Stimulated activated CD8-positive, alpha-beta memory T cell treated with anti-CD3 and anti-CD28 coated beads, Interleukin-4, amount 100 ng/mL, for 48 hours (primary cell): ENCODE measurements at places on chromosomes 2 and 18.

DNA sequence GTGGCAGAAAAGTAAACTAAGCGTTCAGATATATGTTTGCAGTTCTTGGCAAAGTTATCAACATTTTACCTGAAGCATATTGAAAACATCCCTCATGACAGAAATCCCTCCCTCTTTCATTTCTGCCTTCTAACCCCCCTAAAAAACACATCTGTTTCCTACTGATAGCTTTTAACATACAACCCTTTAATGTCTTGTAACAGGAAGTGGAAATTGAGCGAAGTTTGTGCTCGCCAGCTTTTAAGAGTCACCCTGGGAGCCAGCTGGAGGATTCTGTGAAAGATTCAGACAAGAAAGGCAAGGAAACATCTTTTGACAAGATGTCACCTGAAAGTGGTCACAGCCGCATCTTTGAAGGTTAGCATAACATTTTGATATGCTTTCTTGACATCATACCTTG lies 247.4 kb downstream of the XIRP2 start:
- no peak for DNase-seq

DNA sequence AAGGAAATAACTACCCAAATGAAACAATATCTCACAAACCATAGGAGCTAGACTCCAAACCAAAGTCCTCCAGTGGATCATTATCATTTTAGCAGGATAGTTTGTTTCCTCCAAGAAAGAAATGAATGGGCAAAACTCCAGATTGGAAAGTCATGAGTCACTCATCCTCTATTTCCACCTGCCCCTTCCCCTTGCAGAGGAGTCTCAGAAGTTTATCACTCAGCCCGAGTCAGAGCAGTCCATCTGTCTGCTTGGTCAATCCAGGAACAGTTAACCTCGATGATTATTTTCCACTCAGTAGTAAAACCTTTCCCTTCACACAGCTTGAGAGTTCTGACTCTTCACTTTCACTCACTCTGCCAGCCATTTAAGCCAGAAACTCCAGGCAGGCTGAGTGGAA lies 462.2 kb downstream of the BCL11A start:
- DNase-seq = no peak

DNA sequence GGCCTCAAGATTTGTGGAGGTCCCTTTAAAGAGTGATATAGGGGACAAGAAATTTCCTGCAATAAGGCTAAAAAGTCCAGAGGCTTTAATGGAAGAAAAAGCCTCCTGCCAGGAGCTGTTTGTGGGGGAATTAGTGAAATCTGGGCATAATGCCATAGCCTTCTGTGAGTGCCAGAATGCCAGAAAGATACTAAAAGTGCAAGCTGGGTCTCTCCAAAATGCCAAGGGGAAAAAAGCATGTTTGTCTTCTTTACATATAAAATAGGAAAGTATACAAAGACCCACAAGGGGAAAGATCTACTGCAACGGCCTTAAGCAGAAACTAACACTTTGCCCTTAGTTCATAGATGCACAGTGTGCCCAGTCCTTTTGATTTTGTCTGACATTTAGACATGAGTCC lies 647.7 kb upstream of the ZNF804A start:
- no peak for DNase-seq

DNA sequence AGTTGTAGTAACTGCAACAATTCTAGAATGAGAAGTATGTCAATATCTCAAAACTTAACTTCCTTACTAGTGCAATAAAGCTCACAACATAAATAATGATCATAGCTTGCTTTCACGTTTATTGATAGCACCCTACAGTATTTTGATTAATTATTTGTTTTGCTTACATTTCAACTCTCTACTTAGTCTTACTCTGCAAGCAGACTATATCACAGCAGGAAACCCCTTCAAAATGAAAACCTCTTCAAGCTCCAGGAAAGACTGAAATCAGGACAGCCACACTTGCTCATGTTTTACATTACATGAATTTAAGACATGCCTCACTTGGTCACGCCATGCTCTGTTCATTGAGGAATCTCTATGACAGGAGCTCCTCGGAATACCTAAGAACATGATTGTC lies 3.3 kb downstream of the OLA1 start:
- no peak for DNase-seq

GRCh38 chr2:79041032-79041448 lies 15.5 kb downstream of the REG3G start:
- DNase-seq = no peak

- no peak for DNase-seq
These were observed 143.4 kb upstream of the LYPD1 start for GRCh38 chr2:132813422-132813821.

DNA sequence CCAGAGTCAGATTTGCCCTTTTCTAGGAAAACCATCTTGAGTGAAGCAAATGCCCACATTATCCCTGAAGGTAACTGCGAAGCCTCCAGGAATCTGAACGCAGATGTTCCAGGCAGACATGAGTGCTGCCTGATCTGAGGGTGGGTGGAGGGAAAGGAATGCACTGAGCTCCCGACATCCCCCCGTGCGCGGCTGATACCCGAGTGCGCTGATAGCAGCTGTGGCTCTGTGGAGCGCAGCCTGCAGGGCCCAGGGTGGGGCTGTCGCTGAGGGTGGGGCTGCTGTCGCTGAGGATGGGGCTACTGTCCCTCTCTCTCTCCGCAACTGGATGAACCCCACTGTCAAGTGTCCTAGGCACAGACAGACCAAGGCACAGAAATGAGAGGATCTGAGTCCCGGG lies 82.4 kb downstream of the GFPT1 start:
- DNase-seq = no peak

GRCh38 chr2:112836695-112837117 lies at the start of gene IL1B:
Gene IL1B (minus strand): TSS chr2:112836779. CDS start chr2:112836229, 550 bp downstream.
- DNase-seq = no peak

DNA sequence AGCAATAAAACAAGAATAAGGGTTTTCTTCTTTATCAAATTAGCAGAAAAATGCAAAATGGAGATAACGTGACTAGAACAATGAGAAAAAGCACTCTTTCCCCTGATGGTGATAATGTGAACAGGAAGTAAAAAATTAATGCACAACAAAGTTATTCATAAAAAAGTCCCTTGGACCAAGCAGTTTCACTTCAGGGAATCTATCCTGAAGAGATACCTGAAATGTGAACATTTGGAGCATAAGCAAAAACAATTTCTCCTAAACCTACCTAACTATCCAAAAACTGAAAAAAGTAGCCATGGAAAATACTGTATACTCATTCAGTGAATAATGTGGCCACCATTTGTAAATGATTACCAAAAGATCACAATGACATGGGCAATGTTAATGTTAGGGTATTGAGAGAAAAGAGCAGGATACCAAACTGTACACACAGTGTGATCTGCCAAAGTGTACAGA lies 48.7 kb downstream of the TRIP12 start:
- DNase-seq = no peak

DNA sequence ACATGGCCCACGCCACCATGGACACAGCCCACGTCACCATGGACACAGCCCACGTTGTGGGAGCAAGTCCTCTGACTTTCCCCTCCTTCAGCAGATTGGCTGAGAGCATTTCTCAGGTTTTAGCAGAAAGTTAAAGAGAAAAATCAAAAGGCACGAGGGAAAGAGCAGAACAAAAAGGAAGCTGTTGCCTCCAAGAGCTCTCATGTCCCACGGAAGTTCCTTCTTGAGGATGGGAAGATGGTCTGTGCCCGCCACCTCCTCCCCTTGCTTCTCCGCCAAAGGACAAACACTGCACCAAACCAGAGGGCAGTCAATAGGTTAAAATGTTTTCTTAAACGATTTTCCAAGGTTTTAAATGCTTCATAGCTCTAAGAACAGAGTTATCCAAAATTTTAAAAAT lies 148.4 kb downstream of the HDAC4 start:
- DNase-seq = no peak

- no peak for DNase-seq
These were observed 366.6 kb upstream of the MC4R start for GRCh38 chr18:60739212-60739611.

GRCh38 chr2:183493040-183493439 lies 368.8 kb downstream of the NUP35 start:
- no peak for DNase-seq

GRCh38 chr2:130913891-130914290 lies 77.2 kb downstream of the ARHGEF4 start:
- DNase-seq = no peak

- no peak for DNase-seq
These were observed 52.9 kb downstream of the SCG2 start for GRCh38 chr2:223549215-223549614.

DNA sequence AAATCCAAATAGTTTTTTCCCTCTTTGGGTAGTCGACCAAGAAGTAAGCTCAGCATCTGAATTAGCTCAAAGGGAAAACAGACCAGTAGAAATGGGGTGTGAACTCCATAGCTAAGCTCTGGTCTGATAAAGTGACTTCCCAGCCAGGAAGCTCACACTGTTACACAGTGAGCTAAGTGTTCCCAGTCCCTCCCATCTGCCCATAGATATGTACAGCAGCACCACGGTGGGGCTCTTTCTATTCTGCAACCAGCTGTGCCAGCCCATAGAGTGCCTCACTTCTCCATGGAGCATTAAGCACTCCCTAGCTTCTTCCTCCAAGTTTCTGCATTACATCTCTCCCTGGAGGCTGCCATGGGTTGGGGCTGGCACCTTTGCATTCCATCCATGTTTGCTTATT lies 27.6 kb upstream of the NEMP2 start:
- DNase-seq = no peak

DNA sequence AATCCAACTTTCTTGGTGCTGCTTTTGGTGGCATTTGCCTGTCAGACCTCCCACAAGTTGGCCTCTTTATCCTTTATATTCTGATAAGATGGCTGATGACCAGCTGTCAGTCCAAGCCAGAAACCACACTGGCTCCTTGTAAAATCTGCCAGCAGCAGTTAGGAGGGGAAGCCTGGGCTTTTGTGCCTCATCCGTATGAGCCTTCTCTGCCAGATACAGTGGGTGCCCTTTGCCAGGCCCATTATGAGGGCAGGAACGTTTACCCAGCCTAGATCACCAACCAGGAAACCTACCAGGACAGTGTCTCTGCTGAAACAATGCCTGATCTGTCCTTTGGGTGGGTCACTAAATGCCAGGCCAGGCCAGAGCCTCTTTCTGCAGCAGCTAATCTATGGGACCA lies 202.9 kb upstream of the SP5 start:
- no peak for DNase-seq

GRCh38 chr18:32040936-32041335 lies 22.3 kb downstream of the RNF125 start:
- peak; percentile 57 for DNase-seq

GRCh38 chr18:48409591-48410094 lies 460 bp upstream of the ZBTB7C start:
- DNase-seq = peak; percentile 26

GRCh38 chr2:231691251-231691772 lies 17.0 kb upstream of the PTMA start:
- no peak for DNase-seq
